ENCODE measurements at places on chromosomes 12 and 14.

GRCh38 chr12:9064201-9064814 lies 51.4 kb downstream of the A2M start:
- no peak for DNase-seq

DNA sequence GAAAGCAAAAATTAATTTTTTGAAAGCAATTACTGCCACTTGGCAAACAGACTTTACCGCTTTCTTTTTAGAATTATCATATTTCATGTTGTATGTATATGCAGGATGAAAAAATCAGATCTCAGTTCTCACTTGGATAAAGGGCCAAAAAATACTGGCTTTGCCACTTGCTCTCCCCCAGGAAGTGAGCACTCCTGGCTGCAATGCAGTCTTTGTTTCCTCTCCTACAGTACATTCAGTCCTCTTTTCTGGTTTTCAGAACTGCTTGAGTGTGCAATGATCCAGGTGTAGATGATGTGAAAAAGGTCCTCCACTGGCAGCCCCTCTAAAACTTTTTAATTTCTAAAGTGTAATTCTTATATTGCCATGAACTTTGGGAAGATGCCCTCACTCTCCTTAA lies 183.4 kb downstream of the SLC25A21 start:
- DNase-seq, result no peak

GRCh38 chr14:90585106-90585505 lies 188.3 kb downstream of the CALM1 start:
- DNase-seq, result no peak

GRCh38 chr12:71187379-71187778 lies 29.6 kb upstream of the TSPAN8 start:
- no peak for DNase-seq

DNA sequence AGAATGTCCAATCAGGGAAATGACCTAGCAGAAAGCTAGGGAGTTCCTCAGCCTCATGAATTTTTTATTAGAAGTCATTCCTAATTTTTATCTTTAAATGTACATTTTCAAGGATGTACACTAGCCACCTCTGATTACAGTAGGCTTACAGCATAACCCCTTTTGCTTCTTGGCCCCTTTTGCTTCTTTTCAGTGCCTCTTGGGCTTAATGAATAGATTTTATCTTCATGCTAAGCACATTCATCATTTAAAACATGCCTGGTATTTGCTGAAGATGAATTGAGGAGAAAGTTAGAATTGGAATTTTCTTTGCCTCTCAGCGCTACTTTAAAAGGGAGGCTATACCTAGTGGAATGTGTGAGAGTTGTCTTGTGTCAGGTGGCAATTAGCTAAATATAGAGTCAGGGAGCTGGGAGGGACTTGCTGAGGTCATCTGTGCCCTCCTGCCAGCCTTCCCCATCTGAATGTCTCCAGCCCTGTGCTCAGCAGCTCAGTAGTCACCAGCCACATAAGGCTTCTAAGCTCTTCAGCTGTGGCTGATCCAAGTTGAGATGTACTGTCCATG lies 132.1 kb downstream of the SAMD4A start:
- no peak for DNase-seq

GRCh38 chr12:8026291-8026900 lies 6.1 kb upstream of the FOXJ2 start:
- peak; percentile 95 for DNase-seq

GRCh38 chr14:59126714-59127436 lies 61.6 kb upstream of the DAAM1 start:
- DNase-seq, result peak; percentile 30

DNA sequence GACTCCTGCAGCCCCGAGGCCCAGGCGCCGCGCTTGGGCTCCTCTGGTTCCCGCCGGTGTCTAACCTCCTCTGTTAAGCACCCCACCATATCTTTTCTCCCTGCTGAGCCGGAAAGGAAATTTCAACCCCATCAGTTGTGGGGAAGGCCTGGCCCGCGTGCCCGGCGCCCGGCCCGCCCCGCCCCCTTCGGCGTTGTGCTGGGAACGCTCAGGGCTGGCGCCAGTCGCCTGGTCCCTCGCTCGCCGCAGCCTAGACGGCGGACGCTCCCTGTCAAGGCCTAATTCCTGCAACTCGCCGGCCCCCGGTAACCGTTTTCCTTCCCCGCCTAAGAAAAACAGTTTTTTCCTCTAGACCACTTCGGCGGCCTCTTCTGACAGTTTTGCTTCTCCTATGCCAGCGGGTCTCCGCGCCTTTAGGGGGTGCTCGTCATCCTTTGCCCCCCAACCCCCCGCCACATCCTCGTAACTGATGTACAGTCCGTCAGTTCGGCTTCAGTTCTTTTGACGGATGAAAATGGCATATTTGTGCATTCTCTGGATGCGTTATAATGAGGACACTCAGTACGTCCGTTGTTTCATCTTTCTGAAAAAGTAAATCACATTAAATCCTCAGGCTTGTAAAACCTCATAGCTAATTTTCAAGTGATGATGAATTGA lies 506 bp upstream of the NAP1L1 start:
- no peak for DNase-seq

- no peak for DNase-seq
Measured at GRCh38 chr12:69123919-69124638, 115.3 kb upstream of the CPSF6 start.

DNA sequence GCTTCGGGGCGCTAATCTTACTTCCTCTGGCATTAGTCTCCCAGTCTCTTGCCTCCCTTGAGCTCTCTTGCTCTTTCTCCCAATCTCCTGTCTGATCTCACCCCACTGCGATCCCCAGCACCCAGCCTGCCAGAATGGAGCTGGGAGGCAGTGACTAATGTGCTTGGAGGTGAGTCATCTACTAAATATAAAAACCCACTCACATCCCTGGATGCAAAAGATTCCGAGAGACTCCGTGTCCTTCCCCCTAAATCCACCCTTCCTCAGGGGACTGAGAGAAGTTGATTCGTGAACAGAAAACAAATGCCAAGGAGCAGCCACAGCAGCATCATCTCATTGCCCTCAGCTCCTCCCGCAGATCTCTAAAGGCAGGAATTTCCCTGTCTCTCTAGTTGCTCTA lies 45.7 kb upstream of the KCNA5 start:
- peak; percentile 24 for DNase-seq

GRCh38 chr12:8584004-8584403 lies 28.7 kb downstream of the AICDA start:
- DNase-seq, result no peak

DNA sequence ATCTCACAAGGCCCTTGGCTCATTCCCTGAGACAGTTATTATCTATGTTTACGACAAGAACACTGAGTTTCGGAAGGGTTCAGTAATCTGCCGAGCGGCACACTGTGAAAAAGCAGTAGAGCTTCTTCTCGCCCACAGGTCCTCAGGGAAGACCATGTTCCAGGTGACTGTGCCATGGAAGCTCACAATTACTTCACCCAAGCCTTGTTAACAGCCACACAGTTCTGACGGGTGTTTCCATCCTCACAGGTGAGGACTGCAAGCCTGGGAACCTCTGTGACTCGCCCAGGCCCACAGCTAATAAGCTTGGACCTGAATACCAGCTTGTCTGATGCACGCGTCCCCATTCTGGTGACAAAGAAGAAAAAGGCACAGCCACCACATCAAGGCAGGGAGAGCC lies 15.4 kb downstream of the SETD3 start:
- no peak for DNase-seq

GRCh38 chr12:26744697-26745440 lies 88.1 kb downstream of the ITPR2 start:
- no peak for DNase-seq

DNA sequence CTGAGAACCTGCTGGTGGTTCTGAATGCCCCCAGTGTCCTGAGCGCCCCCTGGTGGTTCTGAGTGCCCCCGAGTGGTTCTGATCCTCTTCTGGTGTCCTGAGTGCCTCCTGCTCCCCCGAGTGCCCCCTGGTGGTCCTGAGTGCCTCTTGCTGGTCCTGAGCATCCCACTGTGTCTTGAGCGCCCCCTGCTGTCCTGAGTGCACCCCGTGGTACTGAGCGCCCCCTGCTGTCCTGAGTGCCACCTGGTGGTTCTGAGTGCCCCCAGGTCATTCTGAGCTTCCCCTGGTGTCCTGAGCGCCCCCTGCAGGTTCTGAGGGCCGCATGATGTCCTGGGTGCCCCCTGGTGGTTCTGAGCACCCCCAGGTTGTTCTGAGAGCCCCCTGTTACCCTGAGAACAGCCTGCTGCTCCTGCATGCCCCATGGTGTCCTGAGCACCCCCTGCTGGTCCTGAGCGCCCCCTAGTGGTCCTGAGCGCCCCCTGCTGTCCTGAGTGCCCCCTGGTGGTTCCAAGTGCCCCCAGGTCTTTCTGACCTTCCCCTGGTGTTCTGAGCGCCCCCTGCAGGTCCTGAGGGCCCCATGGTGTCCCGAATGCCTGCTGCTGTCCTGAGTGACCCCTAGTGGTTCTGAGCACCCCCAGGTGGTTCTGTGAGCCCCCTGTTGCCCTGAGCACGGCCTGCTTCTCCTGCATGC lies 1165.4 kb downstream of the TMEM121 start:
- peak; percentile 61 for DNase-seq

DNA sequence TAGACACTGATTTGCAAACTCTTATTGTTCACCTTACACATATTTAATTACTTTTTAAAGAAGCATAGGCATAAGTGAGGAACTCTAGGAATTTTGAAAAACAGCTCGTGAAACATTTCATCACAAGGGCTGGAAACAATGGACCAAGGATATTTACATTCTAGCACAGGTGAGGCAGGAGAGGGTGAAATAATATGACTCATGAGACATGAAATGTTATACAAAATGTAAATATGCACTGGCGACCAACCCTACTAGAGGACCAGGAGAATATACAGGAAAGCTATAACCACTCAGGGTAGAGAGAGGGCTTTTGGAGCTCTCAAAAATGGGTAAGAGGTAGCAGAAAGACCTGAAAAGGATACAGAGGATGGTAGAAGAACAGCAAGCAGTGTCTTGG lies 115.3 kb downstream of the PTGER2 start:
- DNase-seq, result no peak

GRCh38 chr12:95215949-95216348 lies 1.3 kb downstream of the FGD6 start:
- DNase-seq, result no peak

- no peak for DNase-seq
Measured at GRCh38 chr14:103402695-103403094, 17.5 kb downstream of the MARK3 start.

DNA sequence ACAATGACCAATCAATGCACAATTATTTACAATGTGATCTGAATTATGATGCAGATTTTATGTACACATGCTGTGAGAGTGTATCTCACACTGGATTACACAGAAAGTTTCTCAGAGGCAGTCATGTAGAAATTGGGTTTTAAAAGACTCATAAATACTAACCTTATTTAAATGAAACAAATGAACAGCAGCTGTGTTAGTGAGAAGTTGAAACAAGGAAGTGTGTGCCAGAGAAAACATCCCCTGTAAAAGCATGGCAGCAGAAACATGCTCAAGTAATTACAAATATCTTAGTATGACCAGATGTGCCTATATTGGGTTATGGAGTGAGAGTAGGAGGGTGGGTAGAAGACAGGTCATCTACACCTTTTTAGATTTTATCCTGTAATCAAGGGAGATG lies 723.7 kb downstream of the C12orf50 start:
- DNase-seq, result no peak

- DNase-seq, result no peak
Measured at GRCh38 chr12:124556074-124556466, 11.3 kb downstream of the NCOR2 start.

GRCh38 chr14:47270715-47271114 lies 404.7 kb downstream of the MDGA2 start:
- DNase-seq, result no peak

DNA sequence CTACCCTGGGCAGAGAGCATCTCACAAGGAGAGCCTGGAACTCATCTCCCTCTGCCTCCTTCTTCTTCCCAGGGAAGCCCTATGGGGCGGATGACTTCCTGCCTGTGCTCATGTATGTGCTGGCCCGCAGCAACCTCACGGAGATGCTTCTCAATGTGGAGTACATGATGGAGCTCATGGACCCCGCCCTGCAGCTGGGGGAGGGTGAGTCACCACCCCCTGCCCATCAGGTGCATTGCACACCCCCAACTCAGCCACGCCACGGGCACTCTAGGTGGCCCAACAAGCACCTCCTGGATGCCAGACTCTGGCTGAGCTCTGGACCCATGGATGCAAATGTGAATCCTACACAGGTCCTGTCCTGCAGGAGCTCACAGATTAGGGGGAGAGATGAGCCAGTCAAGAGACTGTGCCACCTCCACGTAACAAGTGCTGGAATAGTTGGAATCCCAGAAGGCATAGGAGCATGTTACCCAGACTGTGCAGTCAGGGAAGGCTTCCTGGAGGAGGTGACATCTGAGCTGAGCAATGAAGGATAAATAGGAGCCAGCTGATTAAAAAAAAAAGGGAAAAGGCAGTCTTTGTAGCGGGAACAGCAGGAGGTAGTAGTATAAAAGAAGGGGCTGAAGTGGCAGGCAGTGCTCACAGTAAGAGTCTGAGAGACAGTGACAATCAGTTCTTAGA lies 71.9 kb downstream of the LGMN start:
- no peak for DNase-seq

- no peak for DNase-seq
Measured at GRCh38 chr12:4044736-4045730, 171.8 kb upstream of the PARP11 start.

- DNase-seq, result no peak
Measured at GRCh38 chr14:69351911-69352310, 46.2 kb downstream of the ERH start.

DNA sequence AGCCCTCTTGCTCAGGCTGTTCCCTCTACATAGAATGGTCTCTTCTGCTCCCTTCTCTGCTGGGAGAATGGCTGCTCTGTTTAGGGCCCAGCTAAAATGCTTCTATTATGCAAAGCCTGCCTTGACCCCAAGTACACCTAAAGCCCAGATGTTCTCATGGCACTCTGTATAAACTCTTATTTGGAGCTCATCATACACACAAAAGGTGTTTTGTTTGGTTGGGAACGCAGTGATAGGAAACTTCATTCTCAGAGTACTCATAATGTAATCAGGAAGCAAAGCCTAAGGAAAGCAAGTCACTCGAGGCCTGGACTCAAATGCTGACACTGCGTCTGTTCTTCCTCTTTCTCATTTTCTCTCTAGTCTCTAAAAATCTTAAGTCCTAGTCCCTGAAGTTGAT lies 38.2 kb upstream of the SYCP3 start:
- DNase-seq, result no peak

GRCh38 chr14:39264558-39264957 lies 30.8 kb downstream of the MIA2 start:
- DNase-seq, result no peak

GRCh38 chr12:52808573-52809160 lies 5.2 kb downstream of the KRT4 start:
- DNase-seq, result no peak

- no peak for DNase-seq
Measured at GRCh38 chr12:70553391-70553859, 83.8 kb downstream of the PTPRB start.

- DNase-seq, result no peak
Measured at GRCh38 chr14:36662543-36663403, 1.1 kb downstream of the PAX9 start.

Measured in Panc1 (cell line).